CD4-positive, alpha-beta T cell (primary cell): ENCODE measurements at places on chromosomes 3 and 15.
A peak's percentile ranks its signal among the peaks of the same experiment; 100 is the strongest.

DNA sequence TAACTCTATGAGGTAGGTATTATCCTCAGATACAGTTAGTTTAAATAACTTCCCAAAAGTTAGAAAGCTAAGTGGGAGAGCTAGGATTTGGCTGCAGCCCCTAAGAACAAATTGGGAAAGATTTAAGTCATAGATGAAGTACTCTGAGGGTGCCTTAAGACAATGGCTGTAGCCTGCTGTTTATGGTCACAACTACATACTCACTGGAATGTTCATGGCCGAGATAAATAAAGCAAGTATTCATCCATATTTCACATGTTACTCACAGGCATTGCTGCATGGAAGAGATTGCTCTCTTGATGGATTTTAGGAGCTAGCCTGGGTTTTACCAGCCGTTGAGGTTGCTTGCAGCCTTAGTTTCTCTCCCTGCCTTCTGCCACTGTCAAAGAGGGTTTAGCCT is 145.0 kb downstream of the CMSS1 start:
- no peak for DNase-seq

DNA sequence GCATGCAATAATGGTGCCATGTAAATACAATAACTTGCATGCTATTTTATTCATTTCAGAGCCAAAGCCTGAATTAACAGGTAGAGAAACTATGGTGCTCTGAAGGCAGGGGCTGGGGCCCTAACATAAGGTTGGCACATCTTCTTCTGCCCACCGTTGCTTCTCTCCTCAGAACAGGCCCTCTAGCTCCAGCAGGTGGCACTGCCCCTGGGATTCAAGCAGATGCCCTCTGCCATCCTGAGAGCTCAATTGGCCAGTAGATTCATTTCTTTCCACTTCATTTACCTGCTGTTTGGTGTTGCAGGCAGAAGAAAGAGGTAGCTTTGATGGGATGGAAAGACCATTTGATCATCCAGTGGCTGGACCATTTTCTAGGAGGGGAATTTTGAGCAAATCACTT is 130.5 kb downstream of the FOXB1 start:
- no peak for DNase-seq

DNA sequence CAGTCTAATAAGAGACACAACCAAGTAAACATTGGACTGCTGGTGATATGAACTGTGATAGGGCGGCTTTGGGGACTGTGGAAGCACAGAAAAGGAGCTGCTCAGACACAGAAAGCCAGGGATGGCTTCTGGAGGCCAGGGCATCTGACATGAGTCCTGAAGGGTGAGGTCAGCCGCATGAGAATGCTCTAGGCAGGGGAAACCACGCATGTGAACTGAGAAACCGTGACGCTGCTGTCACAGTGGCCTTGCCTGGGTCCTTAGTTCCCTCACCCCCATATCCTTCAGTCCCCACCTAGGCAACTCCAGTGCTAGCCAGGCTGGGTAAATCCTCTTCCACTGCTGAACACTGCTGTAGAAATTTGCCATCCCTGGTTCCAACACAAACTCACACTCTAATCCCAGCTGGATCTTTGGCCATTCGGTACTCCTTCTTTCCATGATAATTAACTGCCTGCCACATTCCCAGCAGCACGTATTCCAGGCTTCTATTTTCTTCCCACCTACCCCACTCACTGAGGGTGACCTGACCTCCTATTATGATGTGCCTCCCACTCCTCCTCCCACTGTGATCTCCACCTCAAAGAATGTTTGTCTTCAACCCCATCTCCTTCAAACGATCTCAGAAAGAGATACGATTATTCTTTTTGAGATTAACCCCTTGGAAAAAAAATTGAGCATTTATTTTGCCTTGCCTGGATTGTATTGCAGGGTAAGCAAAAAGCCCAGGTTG is 31.4 kb downstream of the CRYGS start:
- DNase-seq = no peak

GRCh38 chr3:96803870-96804269 is 10.5 kb upstream of the EPHA6 start:
- no peak for DNase-seq

- no peak for DNase-seq
These were observed 471.6 kb upstream of the SGO1 start for GRCh38 chr3:20657560-20657959.

DNA sequence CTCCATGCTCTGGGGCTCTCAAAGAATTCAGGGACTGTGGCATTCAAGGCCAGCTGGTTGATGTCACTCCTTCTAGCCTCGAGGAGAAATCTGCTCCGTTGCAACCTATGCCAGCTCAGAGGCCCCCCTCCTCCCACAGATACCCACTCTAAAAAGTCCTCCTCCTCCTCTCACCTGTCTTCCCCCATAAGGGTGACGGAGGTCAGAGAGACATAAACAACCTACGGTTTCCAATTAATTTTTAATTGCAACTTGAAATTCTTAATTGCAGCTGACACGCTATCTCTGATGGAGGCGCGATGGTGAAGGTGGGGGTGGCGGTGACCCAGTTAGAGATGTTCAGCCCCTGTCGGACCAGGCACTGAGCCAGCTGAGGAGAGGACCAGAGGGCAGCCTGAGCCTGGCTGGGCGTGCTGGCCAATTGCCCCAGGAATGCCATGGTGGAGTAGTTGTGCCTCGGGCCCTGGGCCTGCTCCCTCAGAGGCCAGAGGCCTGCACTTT is 43.2 kb upstream of the INSYN1 start:
- no peak for DNase-seq

DNA sequence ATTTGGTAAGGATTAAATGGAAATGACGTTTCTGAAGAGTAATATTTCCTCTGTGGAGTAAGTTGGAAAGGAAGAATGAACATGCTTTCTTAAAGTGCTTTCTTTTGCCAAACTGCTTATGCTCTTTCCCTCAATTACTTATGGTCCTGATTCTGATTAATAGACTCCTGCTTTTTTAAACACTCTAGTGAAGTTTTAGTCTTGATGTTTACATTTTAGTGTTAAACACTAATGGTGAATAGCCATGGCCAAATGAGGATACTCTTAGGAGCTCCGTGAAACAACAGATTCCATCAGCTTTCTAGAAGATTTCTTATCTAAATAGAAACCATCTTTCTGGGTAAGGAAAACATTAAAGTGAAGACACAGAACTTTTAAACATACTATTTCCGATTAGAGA is 117.6 kb downstream of the P3H2 start:
- DNase-seq = no peak

GRCh38 chr15:64845831-64846595 is 4.3 kb downstream of the PLEKHO2 start:
- DNase-seq = no peak

DNA sequence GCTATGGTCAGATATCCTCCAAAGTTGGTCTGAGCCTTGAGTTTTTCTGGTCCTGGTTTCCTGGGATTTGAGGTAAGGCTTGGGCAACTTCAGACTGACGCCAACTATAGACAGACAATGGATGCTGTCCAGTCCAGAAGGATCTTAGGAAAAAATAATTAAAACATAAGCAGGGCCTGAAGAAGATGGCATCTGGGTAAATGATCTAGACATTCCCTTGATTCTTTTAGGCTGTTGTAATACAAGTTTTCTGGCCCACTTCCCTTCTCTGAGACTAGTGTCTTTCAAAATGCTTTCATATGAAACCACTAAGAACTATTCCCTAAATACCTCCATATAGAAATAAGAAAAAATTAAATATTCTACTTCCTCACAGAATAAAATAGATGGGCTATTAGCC is 47.7 kb upstream of the PLXND1 start:
- DNase-seq = no peak

GRCh38 chr3:25007974-25008658 is 419.9 kb upstream of the RARB start:
- DNase-seq = no peak

GRCh38 chr3:35440826-35441225 is 198.5 kb upstream of the ARPP21 start:
- no peak for DNase-seq

GRCh38 chr3:126156468-126156867 is 23.9 kb downstream of the ALDH1L1 start:
- DNase-seq = no peak

GRCh38 chr3:188507244-188507720 is 353.3 kb downstream of the LPP start:
- DNase-seq = no peak

GRCh38 chr15:98764291-98764690 is 116.0 kb downstream of the IGF1R start:
- no peak for DNase-seq

- no peak for DNase-seq
These were observed 758.4 kb upstream of the ROBO1 start for GRCh38 chr3:80526153-80526552.

DNA sequence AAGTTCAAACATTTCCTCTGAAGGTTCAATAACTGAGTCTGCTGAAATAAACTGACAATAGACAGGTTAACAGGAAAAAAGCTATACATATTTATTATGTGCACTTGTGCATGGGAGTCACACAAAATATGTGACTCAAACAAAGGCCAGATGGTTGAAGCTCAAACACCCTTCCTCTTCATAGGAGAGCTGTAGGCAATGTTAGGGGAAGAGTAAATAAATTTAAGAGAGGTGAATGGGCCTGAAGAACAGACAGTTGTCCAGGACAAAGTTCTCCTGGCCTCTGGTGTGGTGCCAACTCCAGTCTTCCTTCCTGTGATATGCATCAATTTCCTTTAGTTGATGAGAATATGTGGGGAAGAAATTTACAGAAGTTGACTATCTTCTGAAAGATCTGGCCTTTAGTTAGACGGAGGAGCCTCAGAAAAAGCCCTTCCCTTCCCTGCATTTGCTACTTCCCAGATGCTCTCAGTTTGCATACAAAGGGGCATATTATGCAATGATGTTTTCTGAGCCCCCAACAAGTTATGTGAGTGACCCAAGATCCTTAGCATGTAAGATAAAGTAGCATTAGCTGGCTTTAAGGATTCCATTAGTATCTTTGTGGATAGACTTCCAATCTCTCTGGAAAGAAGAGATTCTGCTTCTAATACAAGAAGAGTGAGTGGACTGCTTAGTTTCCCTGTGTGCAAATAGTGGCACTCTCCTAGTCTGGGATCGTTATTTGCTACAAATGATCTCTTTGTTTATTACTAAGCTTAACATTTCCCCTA is 96.4 kb upstream of the IGSF10 start:
- DNase-seq = no peak

DNA sequence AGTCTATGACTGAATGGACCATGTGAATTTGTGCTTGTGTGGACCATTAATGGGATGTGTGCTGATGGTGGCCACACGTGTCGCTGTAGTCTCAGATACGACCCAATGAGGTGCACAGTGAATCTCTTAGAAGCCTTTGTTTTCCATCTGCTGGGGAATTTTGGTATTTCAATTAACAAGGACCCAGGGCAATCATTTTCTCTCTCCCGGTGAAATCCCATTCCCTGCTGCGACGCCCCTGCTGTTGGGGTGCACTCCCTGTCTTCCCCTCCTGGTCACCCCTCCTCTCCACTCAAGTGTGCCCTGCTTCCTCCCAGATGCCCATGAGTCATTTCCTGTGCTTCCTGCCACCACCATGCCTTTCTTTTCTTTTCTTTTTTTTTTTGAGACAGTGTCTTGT is 32.7 kb downstream of the EBLN2 start:
- DNase-seq = no peak

DNA sequence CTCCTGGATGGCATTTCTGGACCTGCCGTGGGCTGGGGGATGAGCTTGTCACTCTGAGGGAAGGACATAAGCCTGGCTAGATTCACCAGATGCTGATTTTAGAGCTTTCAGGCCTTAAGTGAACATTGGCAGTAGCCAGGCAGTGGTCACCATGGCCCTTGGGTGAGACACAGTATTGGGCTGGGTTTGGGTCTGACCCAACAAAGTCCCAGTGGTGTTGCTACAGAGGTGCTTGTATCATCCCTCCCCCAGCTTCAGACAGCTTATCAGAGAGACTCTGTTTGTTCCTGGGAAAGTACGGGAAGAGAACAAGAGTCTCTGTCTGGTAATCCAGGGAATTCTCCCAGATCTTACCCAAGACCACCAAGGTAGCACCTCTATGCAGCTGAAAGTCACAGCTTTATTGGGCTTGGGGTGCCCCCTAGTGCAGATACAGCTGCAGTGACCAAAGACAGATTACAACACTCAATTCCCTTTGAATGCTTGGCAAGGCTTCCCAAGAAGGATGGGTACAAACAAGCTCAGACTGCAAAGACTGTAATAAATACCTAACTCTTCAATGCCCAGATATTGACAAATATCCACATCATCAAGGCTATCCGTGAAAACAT is 9.8 kb upstream of the RUVBL1 start:
- peak; percentile 31 for DNase-seq

GRCh38 chr15:89400116-89400781 is 65.6 kb upstream of the POLG start:
- no peak for DNase-seq
